ENCODE measurements at places on chromosomes 2 and 18.

GRCh38 chr2:8599421-8600242 is 82.2 kb upstream of the ID2 start:
- DNase-seq: no peak

DNA sequence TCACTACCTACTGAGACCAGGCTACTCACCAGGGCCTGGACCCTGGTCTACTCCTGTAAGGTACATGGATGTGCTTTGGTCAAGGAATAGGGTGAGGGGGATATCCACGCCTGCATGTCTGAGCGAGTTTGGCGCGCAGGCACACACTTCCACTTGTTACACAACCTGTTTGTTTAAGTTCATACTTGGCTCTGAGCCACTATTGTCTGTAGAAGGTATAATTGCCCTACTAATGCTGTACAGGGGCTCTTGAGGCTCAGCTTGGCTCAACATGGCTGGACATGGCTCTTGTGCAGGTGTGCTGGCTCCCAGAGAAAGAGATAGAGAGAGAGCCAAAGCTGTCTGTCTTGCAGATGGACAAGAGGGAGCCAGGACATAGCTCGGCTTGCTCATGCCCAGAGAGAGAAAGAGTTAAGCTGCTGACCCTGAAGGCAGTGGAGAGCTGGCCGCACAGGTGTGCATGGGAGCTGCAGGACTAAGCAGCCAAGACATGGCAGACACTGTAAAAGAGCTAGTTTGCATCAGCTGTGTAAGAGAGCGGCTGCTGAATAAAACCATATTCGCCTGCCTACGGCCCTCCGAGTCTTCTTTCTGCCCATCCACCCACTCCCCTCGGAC is 35.2 kb downstream of the NPPC start:
- no peak for DNase-seq

DNA sequence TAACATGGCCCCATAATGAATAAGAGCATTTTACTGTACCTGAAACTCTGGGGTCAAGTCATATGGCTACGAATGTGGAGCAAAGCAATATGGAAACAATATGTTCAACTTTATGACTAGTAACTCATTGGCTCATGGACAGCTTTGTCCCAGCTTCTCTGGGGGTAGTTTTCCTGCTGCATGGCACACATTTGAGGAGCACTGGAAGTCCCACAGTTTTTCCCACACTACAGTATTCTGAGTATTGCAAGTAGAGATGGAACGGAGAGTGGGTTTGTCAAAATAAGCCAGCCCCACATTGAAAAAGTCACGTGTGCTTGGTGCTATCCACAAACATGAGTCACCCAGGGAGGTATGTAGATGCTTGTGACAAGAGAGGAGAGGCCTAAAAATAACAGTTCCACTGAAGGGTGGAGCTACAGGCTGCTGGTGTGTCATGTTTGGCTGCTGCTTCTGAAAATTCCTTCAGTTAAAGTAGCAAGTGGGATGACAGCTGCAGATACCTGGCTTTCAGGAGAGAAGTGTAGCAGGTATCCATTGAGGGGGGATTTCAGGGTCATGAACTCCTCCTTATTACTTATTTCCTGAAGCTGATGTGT is 48.2 kb upstream of the CTAGE1 start:
- no peak for DNase-seq

GRCh38 chr2:237480556-237480955 is 6.5 kb upstream of the MLPH start:
- no peak for DNase-seq

GRCh38 chr2:200798514-200798913 is 13.2 kb upstream of the BZW1 start:
- DNase-seq: no peak

DNA sequence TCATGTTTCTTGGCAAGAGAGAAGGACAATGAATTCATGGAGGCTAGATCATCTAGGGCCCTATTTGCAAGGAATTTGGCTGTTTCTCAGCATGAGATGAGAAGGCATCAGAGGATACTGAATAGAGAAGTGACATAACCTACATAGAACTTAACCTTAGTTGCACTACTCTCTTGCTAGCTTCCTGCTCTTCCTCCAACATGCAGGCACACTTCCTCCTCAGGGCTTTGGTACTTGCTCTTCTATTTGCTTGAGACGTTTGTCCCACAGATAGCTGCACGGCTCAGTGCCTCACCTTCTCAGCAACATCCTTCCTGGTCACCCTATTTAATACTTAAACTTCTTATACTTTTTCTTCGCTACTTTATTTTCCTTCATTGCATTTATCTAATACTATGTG is 20.0 kb upstream of the LANCL1 start:
- no peak for DNase-seq

- DNase-seq: no peak
Observed at GRCh38 chr2:59935005-59935404, 618.4 kb downstream of the BCL11A start.

Measured in activated CD4-positive, alpha-beta T cell treated with anti-CD3 and anti-CD28 coated beads for 1 hour (primary cell).